A673 (cell line): ENCODE measurements at places on chromosomes 5 and 9.

DNA sequence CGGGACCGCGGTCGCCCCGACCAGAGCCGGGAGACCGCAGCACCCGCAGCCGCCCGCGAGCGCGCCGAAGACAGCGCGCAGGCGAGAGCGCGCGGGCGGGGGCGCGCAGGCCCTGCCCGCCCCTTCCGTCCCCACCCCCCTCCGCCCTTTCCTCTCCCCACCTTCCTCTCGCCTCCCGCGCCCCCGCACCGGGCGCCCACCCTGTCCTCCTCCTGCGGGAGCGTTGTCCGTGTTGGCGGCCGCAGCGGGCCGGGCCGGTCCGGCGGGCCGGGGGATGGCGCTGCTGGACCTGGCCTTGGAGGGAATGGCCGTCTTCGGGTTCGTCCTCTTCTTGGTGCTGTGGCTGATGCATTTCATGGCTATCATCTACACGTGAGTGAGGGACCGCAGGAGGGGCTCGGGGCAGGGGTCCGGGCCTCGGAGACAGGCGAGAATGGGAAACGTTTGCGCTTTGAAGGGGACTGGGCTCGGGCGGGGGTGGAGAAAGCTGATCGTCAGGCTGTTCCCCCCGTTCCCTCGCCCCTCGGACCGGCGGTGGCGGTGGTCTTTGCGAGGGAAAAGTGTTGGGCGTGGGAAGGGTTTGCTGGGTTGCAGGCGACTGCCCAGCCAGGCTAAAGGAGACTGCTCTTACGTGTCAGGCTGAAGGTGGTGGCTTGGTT lies 457 bp downstream of the UGCG start:
- no peak for DNase-seq

- peak; percentile 53 for DNase-seq
These were observed 18.6 kb downstream of the C9orf57 start for GRCh38 chr9:72041775-72042194.

GRCh38 chr9:22241611-22242010 lies 205.0 kb upstream of the DMRTA1 start:
- no peak for DNase-seq

DNA sequence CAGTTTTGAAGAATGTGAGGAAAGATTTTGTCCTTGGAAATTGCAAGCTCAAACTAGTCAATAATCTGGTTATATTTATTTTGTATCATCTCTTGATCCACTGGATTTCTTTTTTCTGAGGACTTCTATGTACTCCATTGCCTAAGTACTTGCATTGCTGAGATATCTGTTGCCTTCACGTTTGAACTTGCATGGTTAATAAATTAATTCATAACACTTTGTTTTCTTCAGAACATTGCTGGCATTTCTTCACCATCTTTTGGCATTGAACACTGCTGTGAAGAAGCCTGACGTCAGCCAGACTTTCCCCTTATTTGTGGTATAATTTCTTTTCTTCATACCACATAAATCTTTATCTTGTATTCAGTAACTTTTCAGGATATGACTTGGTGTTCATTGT lies 246.0 kb upstream of the KIF2A start:
- no peak for DNase-seq

DNA sequence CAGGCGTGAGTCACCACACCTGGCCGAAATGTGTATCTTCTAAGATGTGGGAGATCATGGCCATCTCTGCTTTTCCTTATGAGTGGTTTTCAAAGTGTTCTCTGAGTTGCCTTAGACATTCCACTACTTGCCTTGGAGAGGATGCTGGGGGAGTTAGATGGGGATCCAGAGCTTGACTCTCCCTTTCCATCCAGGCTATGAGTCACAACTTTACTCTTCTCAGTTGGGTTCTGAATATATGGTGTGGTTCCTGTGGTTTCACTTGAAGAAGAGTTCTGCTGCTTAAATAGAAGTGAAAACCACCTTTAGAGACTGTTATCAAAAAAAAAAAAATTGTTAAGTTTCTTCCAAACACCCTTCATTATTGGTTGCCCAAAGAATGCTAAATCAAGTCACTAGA lies 217.6 kb downstream of the ZNF608 start:
- DNase-seq, result no peak

GRCh38 chr9:137761032-137761431 lies 116.5 kb upstream of the CACNA1B start:
- peak; percentile 14 for DNase-seq

DNA sequence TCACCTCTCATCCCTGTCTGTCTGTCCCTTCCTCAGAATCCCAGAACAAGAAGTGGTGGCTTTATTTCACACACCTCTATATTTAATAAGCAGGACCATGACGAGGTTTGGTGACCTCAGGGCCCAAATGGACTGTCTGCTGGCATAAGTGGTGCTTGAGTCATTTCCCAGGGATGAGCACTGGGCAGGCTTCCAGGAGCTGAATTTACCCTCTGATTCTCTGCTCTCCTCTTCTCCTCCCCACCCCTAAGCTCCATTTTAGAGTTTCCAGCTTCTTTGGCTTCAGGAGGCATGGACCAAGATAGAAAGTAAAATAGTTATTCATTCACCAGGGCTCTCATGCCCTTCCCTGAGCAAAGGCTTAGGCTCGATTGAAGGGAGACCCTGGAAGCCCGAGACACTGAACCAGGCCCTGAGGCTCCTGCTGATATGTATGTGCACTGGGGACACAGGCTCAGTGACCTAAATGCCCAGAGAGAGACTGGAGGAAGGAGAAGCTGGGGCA lies 69.1 kb downstream of the PPARGC1B start:
- DNase-seq, result peak; percentile 55

DNA sequence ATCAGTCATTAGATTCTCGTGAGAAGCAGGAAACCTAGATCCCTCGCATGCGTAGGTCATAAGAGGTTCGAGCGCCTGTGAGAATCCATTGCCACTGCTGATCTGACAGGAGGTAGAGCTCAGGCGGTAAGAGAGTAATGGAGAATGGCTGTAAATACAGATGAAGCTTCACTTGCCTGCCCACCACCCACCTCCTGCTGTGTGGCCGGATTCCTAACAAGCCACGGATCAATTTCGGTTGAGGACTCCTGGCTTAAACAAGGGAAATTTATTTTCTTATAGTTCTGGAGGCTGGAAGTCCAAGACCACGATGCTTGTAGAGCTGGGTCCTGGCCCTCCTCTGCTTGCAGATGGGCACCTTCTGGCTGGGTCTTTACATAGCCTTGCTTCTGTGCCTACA lies 200.4 kb downstream of the PCSK5 start:
- DNase-seq, result no peak

GRCh38 chr5:52150501-52150900 lies 637.2 kb upstream of the ITGA1 start:
- DNase-seq, result no peak

- DNase-seq, result no peak
These were observed 264.4 kb upstream of the MSX2 start for GRCh38 chr5:174459832-174460448.

DNA sequence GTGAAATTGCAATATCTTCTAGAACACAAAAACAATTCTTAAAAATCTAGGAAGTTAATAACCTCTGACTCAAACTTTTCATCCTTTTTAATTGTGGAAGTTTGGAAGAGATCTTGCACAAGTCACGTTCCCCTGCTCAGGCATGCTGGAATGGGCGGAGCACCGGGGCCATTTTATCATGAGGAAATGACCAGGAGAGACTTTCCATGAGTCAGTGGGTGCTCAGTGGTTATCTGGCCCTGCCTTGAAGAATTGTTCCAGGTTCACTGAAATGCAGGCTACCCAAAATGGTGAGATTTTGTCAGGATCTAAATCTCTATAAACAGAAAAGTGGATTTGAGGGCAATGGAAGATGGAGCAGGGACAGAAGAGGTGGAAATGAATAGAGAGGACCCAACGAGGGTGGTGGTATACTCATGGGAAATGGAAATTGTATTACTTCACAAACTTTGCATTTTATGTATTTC lies 61.2 kb downstream of the FYB1 start:
- no peak for DNase-seq

DNA sequence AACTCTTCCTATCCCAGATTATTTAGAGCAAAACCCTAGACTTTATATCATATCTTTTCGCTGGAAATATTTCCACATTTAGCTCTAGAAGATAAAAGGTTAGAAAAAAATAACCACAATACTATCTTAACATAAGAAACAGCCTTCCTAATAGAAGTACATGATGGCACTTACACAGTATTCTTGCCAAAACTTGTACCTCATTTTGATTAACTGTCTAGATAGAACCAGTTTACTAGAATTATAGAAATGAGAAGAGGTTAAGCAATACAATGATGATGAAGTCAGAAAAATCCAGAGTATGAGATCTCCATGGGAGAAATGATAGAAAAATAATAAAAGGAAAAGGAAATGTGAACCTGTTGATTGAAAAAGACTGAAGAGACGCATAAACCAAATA lies 63.1 kb downstream of the SLC12A2 start:
- DNase-seq, result no peak

DNA sequence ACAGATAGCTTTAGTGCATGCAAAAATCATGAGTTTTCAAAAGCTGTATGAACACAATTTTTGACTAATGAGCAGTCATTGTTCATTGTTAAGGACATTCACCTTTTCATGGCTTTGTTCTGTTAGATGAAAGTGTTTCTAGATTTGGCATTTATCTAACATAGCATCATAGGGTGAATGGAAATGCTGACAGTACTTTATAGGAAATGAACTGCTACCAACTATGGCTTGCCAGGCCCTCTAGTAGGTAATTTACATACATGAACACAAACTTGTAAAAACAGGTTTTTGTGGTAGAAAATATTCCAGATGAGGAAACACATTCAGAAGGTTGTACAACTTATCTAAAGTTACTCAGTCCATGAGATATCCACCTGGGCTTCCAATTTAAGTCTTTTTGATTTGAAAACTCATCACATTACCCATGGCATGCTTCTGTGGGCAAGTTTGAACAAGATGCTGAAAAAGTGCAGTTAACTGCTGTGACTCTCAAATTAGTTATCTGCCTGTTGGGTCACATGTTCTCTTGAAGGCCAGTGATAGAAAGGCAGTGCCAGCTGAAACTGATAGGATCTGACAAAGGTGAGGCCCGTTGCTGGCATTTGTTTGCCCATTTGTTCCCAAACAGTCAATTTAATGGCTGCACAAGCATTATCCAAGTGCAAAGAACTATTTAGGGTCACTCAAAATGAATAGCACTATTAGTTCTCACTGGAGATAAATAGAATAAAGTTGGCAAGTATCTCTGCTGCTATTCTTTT lies 399.1 kb downstream of the MAN2A1 start:
- DNase-seq, result no peak

DNA sequence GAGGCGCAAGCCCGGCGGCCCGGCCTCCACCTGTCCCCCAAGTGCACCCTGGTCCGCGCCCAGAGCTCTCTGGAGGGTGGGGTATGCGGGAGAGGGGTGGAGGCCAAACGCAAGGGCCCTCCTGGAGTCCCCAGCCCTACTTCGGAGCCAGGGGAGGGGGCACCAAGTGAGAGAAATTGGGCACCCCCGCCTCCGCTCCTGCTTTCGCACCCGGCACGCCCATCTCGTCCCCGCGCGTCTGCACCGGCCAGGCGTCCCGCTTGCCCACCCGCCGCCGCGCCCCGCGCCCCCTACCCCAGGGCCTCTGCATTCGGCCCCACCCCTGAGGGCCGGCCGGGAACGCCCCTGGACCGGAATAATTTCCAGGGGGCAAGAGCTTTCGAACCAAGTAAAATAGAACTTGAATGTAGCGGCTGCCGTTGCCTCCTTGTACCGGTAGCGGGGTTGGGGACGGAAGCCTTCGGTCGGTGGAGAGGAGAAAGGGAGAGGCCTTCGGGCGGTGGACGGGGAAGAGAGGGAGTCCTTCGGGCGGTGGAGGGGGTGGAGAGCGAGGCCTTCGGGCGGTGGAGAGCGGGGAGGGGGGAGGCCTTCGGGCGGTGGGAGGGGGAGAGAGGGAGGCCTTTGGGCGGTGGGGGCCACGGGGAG lies 694 bp upstream of the PHPT1 start:
- DNase-seq, result peak; percentile 73

DNA sequence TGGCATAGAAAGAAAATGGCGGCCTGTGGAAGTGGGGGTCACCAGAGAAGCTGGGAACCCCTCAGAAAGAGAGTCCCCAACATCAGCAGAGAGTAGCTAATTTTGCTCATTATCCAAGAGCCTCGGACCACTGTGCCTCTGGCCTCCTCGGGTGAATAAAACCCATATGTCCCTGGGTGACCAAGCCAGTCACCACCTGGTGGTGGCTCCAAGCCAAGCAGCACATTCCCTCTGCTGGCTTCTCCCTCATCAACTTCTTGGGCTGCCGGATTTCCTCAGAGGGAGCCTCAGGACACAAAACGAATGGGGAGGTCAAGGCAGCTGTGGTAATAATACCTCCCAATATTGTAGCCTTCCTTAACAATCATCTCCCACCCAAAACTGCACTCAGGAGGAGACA lies 242.5 kb downstream of the NFIB start:
- no peak for DNase-seq

DNA sequence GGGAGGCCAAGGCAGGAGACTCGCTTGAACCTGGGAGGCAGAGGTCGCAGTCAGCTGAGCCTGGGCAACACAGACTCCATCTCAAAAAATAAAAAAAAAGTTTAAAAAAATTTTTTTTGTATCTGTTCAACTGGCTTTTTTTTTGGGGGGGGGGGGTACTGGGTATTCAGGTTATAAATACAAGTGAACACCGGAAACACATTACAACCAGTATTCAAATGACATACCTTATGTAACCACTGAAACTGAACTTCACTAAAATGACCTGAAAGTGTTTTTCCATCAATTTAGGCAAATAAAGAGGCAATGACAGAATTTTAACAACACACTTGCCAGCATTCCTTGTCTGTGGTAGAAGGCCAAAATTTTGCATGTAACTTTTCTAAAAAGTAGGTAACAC lies 33.5 kb downstream of the STRBP start:
- DNase-seq, result no peak

- DNase-seq, result no peak
These were observed 37.6 kb downstream of the HRH2 start for GRCh38 chr5:175695161-175696126.
